Hematopoietic multipotent progenitor cell treated with erythropoietin and hydrocortisone succinate and interleukin-3 and kit ligand, for 15 days (in vitro differentiated cells): ENCODE measurements at places on chromosomes 12 and 14.

DNA sequence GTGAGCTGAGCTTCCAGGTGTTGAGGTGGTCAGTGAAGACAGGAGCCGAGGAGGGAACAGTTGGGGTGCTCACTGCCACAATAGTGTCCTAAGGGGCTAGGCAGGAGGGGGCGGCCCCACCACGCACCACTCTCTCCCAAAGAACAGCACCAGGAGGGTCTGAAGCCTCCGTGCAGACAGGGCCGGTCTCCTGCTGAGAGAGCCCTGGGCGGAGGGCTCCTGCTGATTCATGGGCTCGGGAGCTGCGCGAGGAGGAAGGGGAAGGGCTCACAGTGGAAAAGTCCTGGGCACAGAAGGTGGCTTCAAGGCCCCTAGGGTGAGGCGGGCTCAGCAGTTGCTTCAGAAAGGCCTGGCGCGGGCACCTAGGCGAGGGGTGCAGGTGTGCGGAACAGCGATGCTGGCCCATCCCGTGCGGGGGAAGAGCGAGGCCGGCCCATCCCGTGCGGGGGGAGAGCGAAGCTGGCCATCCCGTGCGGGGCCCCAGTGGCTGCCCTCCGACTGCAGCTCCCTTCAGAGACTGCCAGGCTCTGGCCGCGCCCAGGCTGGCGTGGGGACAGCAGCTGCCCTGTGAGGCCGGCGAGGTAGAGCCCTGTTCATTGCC, 176.7 kb downstream of the ADGRD1 start:
- DNase-seq: no peak

DNA sequence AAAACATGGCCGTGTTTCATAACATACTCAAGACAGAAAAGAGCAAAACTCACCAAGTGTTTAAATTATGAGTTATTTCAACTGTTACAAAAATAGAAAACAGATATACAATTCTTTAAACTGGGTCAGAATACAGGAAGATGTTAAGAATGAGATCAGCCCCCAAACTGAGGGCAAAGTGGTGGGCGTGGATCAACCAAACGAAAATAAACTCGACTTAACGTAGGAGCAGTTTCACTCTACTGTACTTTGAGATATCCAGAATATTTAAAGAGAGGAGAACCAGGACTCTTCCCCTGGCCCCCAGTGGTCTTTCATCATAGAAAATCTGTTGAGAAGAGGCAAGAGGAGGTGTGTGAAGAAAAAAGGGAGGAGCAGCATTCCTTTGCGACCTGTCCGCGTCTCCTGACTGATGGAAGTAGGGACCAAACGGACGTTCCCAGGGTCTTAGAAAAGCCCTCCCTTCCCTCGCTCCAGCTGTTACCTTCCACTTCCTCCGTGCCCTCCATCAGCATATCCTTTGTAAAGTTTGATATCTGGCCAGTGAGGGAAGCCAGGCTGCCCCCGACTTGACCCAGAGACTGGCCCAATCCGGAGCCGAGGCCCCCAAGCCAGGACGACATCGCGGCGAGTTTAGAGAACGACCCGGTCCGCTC, 668 bp downstream of the TRIP11 start:
- peak; percentile 24 for DNase-seq

- no peak for DNase-seq
Measured at GRCh38 chr14:29853272-29853671, 74.4 kb downstream of the PRKD1 start.

- no peak for DNase-seq
Measured at GRCh38 chr12:120847392-120847791, 56.8 kb downstream of the SPPL3 start.

DNA sequence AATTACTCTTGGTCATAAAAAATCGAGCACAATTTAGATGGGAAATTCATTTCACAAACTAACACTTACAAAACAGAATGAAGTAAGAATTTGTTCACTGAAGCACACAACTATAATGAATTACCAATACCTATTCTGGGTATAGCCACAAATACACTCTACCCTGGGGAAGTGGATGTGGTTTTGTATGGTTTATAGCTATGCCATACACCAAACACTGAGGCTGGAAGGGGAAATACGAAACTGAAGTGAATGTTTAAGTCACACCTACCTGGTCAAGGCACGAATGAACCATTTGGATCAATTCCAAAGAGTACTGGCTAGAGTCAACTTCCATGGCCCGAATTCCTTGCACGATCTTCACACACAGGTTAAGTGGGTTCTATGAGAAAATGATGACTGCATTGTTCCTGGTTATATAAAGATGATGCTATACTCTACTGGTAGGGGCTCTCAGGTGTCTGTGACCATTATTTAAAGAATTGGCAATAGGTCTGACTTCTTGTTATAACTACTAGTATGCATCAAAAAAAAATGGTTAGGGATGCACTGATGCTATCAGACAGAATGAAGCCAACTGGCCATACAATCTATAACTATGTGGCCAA, 12.8 kb downstream of the NEK9 start:
- DNase-seq: no peak

GRCh38 chr12:24728366-24728765, 220.5 kb downstream of the BCAT1 start:
- DNase-seq: no peak

- no peak for DNase-seq
Measured at GRCh38 chr14:55688566-55688965, 108.6 kb downstream of the KTN1 start.

DNA sequence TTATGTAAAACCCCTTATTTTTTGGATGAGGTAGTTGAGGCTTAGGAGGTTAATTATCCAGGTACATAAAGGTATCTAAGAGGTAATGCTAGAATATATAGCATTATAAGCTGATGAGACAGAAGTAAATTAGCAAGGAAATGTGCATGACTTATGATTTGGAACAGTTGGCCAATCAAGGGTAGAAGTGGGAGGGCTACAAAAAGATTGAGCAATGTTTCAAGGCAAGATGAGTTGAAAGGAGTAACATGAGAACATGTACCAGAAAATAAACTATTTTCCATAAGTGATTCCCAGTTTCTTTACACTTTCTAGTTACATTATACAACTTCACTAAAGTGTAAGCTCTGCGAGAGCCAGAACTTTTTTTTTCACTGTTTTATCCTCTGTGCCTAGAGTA, 290.9 kb downstream of the LRIG3 start:
- no peak for DNase-seq

- no peak for DNase-seq
Measured at GRCh38 chr12:107369679-107370078, 276.3 kb upstream of the CRY1 start.

DNA sequence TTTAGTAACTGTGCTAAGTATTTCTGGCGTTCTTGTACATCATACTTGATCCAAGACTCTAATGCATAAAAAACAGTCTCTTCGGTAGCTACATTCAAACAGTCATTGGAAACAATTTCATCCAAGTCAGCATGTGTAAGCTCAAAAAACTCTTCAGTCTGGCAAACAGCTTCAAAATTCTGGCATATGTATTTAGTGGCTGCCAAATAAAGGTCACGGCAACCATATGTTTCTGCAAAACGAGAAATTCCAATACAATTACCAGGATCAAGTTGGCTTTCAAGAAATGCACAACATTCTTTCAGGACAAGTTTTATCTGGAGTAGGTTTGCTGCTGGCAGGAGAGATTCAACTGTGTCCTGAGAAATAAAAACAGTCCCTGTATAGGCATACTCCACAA, 16.5 kb downstream of the KLHL28 start:
- DNase-seq: no peak

DNA sequence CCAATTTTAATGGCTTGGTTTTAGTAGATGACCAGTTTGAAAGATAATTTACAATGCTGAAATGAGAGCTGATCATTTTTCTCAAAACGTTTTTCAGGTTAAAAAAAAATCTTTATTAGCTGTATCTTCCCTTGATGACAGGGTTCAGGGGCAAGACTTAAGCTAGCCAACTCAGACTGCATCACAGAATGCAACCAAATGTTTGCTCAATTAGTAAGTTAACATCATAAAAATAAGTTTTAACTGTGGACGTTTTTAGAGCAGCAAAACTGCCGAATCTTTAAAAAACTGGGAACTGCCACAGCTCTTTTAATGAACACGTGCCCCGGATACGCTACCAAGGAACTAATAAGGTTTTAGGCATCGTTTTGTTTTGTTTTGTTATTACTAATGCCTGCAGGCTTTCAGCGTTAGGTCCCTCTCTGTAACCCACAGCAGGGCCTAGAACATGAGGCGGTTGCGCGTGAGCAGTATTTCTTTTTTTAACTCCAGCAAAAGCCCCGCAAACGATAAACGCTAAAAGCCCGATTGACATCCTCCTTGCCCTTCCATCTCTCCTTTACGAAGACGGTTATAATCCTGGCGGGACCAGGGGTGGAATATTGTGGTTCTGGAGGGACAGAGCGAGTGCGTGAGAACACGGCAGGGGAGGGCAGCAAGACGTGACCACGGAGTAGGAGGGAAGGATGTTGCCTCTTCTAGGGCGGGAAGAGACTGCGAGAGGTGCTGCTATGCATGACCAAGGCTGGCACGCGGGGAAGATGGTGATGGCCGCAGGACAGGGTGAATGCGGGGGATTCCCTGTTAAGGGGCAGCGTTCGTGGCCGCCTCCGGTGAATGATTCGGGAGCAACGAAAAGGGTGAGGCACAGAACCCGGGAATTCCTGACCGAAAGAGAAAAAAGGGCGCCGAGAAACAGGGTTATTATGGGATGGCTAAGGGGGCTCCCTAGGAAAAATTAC, 652 bp downstream of the SUPT16H start:
- DNase-seq: peak; percentile 42

GRCh38 chr14:22664261-22664660, 20.1 kb upstream of the OR6J1 start:
- DNase-seq: no peak

DNA sequence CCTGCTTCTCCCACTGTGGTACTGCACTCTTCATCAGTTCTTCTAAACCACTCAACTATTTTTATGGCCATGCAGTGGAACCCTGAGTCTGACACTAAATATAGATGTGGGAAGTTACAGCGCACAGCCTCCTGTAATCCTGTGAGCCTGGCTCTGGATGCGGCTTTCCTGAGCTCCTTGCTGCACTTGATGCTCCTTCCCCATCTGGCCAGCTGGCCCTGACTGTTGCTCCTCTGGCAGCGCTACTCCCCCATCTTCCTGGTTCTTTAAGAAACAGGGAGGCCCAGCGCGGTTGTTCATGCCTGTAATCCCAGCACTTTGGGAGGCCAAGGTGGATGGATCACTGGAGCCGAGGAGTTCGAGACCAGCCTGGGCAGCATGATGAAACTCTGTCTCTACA, 24.6 kb downstream of the IQSEC3 start:
- DNase-seq: no peak

DNA sequence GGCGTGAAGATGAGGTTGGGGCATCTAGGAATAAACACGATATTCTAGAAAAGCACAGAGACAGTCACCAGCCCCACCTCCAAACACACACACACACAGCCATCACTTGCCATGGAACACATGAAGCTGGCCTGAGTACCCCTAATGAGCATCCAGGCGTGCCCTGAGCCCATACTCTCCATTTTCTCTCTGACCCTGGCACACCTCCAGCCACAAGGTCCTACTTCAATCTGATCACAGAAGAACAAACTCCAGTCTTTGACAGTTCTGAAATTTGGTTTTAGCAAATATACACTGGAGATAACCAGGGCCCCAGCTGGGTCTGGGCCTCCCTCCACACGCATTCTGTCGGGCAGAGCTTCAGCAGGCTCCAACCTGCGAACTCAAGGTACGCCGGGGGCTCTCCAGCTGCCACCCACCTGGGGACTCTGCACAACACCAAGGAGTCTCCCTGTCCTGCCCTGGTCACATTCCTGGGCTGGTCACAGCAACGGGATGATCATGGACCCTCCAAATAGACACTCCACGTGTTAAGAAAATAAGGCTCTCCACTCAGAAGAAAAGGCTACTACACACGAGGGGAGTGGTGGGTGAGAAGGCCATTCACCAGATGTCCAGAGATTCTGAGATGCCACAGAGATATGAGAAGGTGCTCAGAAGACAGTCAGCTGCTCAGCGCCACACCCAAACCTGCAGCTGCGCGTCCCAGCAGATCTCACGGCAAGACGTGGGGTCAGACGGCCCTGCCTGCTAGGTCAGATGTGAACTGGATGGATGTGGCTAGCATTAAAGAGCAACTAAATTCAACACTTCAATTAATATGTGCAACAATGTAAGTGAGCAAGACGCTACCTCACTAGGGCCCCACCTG, 57.0 kb upstream of the PNMA1 start:
- DNase-seq: no peak

GRCh38 chr12:80778005-80778541, 61.4 kb downstream of the MYF5 start:
- peak; percentile 60 for DNase-seq

DNA sequence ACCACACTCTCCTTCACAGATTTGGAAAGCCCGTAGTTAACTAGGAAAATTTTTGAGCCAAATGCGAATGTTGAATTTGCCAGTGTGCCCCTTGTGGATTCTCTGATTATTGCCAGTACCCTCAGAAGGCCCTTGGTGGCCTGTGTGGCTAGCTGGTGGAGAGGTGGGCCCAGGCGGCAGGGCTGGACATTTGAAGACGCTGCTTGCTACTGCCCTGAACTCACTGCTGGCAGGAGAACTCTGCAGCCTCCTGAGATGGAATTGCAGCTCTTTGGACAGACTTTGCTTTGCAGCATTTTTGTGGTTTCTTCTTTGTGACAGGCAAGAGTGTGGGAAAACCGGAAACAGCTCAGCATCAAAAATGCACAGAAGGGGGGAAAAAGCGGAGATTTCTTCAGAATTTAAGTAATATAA, 97.6 kb downstream of the TGFB3 start:
- no peak for DNase-seq

- DNase-seq: peak; percentile 66
Measured at GRCh38 chr12:10153271-10154144, 18.4 kb downstream of the OLR1 start.

GRCh38 chr12:64877363-64878004, 53.0 kb downstream of the TBC1D30 start:
- DNase-seq: no peak

DNA sequence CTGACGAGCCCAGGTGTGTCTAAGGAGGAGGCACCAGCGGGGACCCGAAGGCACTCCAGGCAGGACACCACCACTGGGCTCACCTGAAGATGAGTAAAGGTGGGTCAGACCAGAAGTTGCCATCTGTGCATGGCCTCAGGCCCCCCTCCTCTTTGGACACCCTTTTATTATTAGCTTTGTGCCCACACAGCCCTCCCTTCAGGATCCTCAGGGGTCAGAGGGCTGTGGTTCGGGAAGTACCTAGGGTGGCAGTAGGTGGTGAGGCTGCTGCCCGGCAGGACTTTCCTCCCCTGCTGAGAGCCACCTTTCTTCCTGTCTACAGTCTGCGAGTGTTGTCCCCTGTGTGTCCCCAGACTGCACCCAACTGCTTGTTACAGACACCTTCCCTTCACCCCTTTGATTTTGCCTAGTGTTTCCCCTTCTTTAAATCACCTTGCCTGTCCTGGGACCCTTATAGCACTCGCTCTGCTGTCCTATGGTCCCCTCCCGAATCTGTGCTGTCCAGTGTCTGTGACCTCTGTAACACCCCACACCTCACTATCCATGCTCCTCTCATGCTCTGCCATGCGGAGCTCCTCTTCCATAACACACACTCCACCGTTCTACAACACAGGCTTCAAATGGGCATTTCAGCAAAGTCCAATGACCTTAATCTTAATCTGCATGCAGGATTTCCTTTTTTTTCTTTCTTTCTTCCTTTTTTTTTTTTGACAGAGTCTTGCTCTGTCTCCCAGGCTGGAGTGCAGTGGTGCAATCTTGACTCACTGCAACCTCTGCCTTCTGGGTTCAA, 25.7 kb downstream of the SOAT2 start:
- DNase-seq: no peak
